ENCODE measurements at places on chromosomes 7 and 10. TPM values are rescaled to one million over a fixed set of nuclear protein-coding genes. Genes with fewer than 3 reads are reported as not detected.
A peak's percentile ranks its signal among the peaks of the same experiment; 100 is the strongest.

The IFIT3 gene
- polyA plus RNA-seq: 1.0 TPM

The LRRD1 gene
- polyA plus RNA-seq: not detected

The CALCR gene
- polyA plus RNA-seq: not detected

The PNLIP gene
- polyA plus RNA-seq: not detected

DNA sequence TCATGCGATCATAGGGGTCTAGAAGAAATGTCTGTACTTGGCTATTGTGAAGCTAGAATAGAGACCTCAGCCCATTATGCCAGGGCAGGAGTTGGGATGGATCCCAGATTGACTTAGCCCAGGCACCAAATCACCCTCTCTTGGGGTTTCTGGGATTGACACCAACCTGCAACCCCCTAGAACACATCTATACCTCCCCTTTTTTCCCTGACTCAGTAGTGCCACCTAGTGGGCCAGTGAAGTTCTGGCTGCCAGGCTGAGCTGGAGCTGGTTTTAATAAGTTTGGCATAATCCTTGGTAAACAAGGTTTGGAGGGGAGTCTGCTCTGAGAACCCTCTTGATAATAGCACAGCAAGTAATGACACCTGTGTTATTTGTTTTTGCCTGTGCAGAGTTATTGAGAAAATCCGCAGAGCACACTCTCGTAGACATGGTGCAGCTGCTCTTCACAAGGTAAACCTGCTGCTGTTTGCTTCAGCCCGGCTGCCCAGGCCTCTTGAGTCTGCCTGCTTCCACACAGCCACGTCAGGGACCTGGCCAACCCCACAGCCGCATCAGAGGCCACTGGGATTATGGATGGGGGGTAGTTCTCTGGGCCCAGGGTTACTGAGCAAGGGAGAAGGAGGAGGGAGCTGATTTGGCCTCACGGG, 43.3 kb upstream of the NFKB2 start:
- H3K36me3 ChIP-seq: no peaks in the 10 kb centered on the region
- no peaks in the 10 kb centered on the region for H3K27me3 ChIP-seq
- H3K4me1 ChIP-seq: no peaks in the 10 kb centered on the region
- DNase-seq: peak; percentile 67
- no peak overlapping the region for H3K4me3 ChIP-seq

DNA sequence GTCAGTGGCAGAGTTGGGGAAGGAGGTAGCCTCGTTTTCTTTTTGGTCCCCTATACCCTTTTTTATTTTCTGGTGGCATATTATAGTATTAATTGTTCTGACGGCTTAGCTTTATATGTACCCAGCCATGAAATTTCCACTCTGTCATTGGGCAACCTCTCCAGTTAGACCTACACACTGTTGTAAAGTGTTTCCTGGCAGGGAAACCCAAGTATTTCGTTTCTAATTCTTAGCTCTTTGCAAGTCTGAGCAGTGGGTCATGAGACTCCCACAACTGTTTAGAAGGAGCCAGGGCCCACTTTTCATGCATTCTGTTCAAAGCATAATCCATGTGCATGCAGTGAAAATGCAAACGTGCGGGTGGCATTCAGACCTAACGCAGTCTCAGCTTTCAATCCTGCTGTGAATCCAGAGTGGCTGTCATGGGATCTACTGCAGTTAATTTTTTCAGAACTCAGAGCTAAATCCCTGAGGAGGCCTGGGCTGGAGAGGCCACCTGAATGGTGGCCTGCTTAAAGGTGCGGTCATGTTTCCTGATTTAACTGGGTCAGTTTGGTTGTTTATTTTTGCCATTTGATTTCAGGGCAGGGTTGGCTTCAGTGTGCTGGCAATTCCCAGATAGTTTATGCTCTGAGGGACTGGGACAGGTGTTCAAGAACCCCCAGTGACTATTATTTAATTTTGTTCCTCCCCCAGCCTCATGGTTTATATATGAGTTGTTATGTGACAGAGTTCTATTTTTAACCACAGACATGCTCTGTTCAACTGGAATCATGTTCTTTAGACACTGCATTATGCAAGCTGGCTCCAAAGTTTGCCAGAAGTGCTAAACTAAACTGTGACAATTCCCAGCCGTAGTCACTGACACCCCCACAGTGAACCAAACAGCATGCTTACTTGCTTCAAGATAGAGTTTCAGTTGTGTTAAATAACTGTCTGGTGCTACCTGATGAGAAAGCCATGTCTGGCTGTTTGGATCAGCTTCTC, 27.4 kb upstream of the SYPL1 start:
- no peaks in the 10 kb centered on the region for H3K4me1 ChIP-seq
- no peaks in the 10 kb centered on the region for H3K36me3 ChIP-seq
- H3K4me3 ChIP-seq: no peak overlapping the region

DNA sequence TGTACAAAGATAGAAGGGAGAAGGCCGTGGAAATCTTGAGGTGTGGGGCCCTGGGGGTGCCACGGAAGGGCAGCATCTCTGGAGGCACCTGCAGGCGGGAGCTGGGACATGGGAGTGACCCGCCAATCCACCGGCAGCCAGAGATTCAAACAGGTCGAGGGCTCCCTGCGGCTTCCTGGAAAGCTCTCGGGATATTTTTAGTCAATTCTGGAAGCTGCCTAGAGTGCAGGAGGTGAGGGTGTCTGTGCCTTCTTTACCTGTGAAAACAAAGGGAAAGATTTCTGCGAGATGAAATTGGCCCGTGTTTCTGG, 16.6 kb downstream of the MNX1 start:
- peaks cover 2% of the 10 kb centered on the region for H3K4me1 ChIP-seq
- no peaks in the 10 kb centered on the region for H3K36me3 ChIP-seq
- DNase-seq: no peak
- H3K27me3 ChIP-seq: peaks cover 64% of the 10 kb centered on the region
- H3K4me3 ChIP-seq: no peak overlapping the region

DNA sequence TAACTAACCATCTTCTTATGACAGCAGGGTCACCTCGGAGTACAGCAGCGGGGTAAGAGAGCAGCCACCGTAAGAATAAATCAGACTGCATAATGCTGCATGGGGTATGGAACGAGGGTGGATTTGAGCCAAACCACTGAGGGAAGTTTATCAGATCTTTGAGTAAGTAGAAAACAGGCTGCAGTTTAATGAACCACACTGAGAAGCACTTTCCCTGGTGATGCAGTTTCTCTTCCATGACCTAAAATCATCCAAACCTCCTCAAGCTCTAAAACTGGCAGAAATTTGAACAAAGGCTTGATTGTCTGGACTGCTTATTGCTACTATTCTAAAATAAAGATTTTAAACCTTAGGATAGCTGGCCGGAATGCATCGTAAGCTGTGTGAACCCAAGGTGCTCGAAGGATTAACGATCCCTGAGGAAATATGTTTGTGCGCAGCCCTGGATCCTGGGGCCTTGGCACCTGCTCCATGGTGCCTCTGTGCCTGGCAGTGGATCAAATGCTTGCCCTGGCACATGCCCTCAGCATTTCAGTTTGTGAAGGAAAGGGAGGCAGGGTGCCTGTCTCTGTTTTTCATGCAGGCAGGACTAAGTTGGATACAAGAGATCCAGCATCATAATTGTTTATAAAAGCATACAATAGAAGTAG, 322.7 kb downstream of the LHFPL3 start:
- H3K36me3 ChIP-seq: no peaks in the 10 kb centered on the region
- H3K27ac ChIP-seq: no peak overlapping the region
- no peaks in the 10 kb centered on the region for H3K4me1 ChIP-seq
- no peak overlapping the region for H3K4me3 ChIP-seq
- no peak for DNase-seq
- peaks cover 11% of the 10 kb centered on the region for H3K27me3 ChIP-seq

DNA sequence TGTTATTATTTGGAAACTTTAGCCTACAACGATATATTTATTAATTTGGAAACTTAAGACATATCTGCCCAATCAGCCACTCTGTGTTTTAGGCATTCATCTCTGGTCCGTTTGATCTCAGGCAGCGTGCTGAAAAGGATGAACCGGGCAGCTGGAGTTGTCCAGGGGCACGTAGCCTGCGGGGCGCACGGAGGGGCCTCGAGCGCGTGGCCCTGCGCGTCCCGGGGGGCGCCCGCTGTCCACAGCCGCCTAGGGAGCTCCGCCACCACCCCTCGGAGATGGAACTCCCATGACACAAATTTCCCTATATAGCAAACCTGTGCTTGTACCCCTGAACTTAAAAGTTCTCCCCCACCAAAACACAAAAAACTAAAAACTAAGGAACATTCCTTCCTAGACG, 24.3 kb upstream of the MKI67 start:
- no peak overlapping the region for H3K27ac ChIP-seq
- H3K36me3 ChIP-seq: no peaks in the 10 kb centered on the region
- peaks cover 5% of the 10 kb centered on the region for H3K4me1 ChIP-seq
- no peaks in the 10 kb centered on the region for H3K27me3 ChIP-seq
- H3K4me3 ChIP-seq: peak overlapping the region; percentile 64

- H3K4me3 ChIP-seq: no peak overlapping the region
- peaks cover 10% of the 10 kb centered on the region for H3K27me3 ChIP-seq
- H3K27ac ChIP-seq: no peak overlapping the region
Observed at GRCh38 chr7:114099337-114099736, 180.5 kb upstream of the PPP1R3A start.

DNA sequence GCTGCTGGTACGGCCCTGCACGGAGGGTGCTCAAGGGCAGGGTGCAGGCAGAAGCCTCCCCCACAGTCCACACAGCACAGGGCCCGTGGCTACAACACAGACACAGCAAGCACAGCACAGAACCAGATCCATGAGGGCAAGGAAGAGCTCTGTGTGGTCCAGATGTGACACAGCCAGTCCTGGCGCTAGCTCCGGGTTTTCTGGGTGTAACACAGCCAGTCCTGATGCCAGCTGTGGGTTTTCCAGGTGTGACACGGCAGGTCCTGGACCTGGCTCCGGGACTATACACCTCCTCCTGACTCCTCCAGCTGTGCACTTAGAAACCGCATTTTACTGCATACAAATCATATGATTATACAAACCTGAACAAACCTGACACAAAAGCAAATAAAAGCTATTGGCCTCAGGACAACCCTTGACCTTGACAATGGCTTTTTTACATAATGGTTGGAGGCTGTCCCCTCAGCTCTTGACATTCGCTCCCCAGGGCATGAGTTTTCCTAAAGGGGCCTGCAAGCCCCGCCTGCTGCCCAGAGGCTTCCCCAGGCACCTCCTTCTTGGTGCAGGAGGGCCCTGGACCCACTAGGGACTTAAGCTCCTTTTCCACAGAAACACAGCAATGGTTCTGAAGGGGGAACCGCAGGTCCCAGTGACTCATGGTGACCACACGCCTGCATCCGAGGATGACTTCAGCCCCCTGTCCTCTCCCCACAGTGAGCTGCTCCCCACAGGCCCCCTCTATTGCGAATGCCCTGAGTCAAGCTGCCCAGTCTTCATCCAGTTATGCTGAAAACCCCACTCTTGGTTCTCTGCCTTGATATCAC, 209.6 kb downstream of the PTPRN2 start:
- no peaks in the 10 kb centered on the region for H3K36me3 ChIP-seq
- no peak overlapping the region for H3K4me3 ChIP-seq
- no peaks in the 10 kb centered on the region for H3K4me1 ChIP-seq
- H3K27me3 ChIP-seq: peaks cover 22% of the 10 kb centered on the region
- DNase-seq: no peak

DNA sequence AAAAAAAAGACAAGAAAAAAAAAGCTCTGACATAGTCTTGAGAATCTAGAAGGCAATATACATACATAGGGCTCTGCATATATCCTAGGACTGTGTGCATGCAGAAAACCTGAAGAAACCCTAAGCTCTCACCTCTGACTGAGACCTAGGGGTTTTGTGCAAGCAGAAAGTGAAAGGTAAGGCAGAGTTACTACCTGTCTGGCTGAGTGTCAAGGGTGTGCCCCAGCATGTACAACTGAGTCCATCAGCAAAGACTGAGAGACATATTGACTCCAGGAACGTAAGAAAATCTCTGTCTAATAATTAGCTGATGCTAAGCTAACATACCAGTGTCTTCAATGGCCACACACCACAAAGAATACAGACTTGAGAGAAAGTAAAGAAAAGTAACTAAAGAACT, 16.3 kb upstream of the HNRNPH3 start:
- H3K36me3 ChIP-seq: peaks cover 10% of the 10 kb centered on the region
- H3K4me3 ChIP-seq: no peak overlapping the region
- H3K27ac ChIP-seq: no peak overlapping the region
- no peak for DNase-seq

- peaks cover 91% of the 10 kb centered on the region for H3K4me1 ChIP-seq
- H3K27ac ChIP-seq: no peak overlapping the region
- peaks cover 12% of the 10 kb centered on the region for H3K27me3 ChIP-seq
- no peak overlapping the region for H3K4me3 ChIP-seq
Observed at GRCh38 chr10:119315128-119316001, 108.0 kb downstream of the GRK5 start.

- peaks cover 9% of the 10 kb centered on the region for H3K36me3 ChIP-seq
- DNase-seq: no peak
- H3K4me3 ChIP-seq: peak overlapping the region; percentile 47
Observed at GRCh38 chr10:133528296-133528844, 1.2 kb downstream of the CYP2E1 start.

- H3K4me1 ChIP-seq: peaks cover 24% of the 10 kb centered on the region
- H3K36me3 ChIP-seq: peaks cover 30% of the 10 kb centered on the region
- no peak for DNase-seq
Observed at GRCh38 chr10:123203393-123204126, 49.4 kb downstream of the BUB3 start.

GRCh38 chr7:410395-410910, 109.2 kb downstream of the PDGFA start:
- no peak for DNase-seq
- H3K4me3 ChIP-seq: no peak overlapping the region
- no peak overlapping the region for H3K27ac ChIP-seq
- no peaks in the 10 kb centered on the region for H3K36me3 ChIP-seq
- no peaks in the 10 kb centered on the region for H3K4me1 ChIP-seq

DNA sequence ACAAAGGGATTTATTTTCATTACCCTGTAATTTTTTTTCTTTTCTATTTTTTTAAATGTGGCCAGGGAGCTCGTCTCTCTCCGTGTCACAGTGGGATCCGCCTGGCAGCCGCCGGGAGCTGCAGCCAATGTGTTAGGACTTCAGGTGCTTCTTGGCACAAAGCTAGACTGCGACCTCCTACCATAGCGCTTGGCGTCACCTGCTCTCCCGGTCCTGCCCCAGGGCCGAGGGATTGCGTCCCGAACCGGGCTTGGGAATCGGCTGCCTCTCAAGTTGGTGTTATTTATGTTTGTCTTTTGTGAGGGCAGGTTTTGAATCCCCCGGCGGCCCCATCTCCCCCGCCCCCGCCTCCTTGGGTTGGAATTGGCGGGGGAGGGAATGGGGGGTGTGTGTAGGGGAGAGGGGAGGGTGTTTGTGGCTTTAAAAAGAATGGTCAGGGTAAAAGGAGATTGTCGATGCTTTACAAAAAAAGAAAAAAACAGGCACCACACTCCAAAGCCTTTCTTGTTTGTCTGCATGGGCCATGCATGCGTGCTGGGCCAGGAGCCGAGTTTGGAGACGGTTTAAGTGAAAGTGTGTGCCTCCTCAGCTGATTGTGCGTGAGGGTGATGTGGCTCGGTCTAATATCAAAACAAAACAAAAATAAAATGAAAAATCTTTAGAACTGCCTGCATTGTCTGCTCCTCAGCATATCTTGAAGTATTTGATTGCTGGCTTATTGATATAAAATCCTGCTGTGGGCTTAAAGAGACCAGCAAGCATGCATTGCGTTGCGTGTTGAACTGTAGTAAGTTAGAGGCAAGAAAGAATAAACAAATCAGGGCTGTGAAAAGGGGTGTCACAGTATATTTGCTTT, 1.2 kb downstream of the PPP1R9A start:
- H3K27me3 ChIP-seq: peaks cover 38% of the 10 kb centered on the region
- H3K27ac ChIP-seq: no peak overlapping the region
- peaks cover 11% of the 10 kb centered on the region for H3K4me1 ChIP-seq
- peaks cover 10% of the 10 kb centered on the region for H3K36me3 ChIP-seq
- peak overlapping the region; percentile 70 for H3K4me3 ChIP-seq

GRCh38 chr7:76201732-76202665, at the start of gene SRRM3:
Gene SRRM3, plus strand, starts transcription at chr7:76201896. Its CDS starts 33,171 bp downstream, at chr7:76235067.
- DNase-seq: peak; percentile 85
- no peak within 1 kb of the TSS for H3K27ac ChIP-seq
- H3K4me1 ChIP-seq: peaks cover 3% of the 10 kb centered on the region
- peaks cover 69% of the 10 kb centered on the region for H3K27me3 ChIP-seq
